Gastrocnemius medialis (tissue), 4 donors: ENCODE measurements at places on chromosomes 7 and 10. TPM values are rescaled to one million over a fixed set of nuclear protein-coding genes. Genes with fewer than 3 reads are reported as not detected.

NACAD gene
- 1.5 TPM for total RNA-seq

OIT3 gene
- total RNA-seq: 0.25 TPM

ACBD5 gene
- total RNA-seq: 37.4 TPM

GIMAP7 gene
- total RNA-seq: 7.4 TPM

NKX1-2 gene
- total RNA-seq: not detected

SPDYE9 gene
- not detected for total RNA-seq

DNA2 gene
- 2.3 TPM for total RNA-seq

TACC2 gene
- total RNA-seq: 198 TPM

NAT16 gene
- not detected for total RNA-seq

HEPACAM2 gene
- not detected for total RNA-seq

TMEM273 gene
- 6.6 TPM for total RNA-seq

EMX2 gene
- total RNA-seq: 1.2 TPM

PCLO gene
- 0.05 TPM for total RNA-seq

ITGA8 gene
- 1.6 TPM for total RNA-seq

LIPJ gene
- total RNA-seq: not detected

OPALIN gene
- total RNA-seq: not detected

KEL gene
- total RNA-seq: not detected

ACHE gene
- 7.7 TPM for total RNA-seq

ACSM6 gene
- not detected for total RNA-seq

PAOX gene
- total RNA-seq: 4.9 TPM

OR2A42 gene
- total RNA-seq: not detected

ABCB4 gene
- total RNA-seq: 1.6 TPM

TMEM176A gene
- total RNA-seq: 5.2 TPM

MGAM2 gene
- total RNA-seq: 0.27 TPM

SLC26A5 gene
- not detected for total RNA-seq

MYL10 gene
- total RNA-seq: not detected

ADAM22 gene
- total RNA-seq: 0.12 TPM

ZC3HAV1L gene
- total RNA-seq: 1.8 TPM

FMC1 gene
- 30.1 TPM for total RNA-seq

SEC31B gene
- total RNA-seq: 2.1 TPM

CYP3A4 gene
- total RNA-seq: 0.71 TPM

FOXP2 gene
- 7.9 TPM for total RNA-seq

SNX13 gene
- total RNA-seq: 74.9 TPM

CALML3 gene
- total RNA-seq: not detected

SUN3 gene
- total RNA-seq: not detected

HSPA14 gene
- 17.7 TPM for total RNA-seq

SVOPL gene
- total RNA-seq: not detected

HOXA4 gene
- total RNA-seq: 1.7 TPM

C10orf67 gene
- not detected for total RNA-seq

PON1 gene
- 0.31 TPM for total RNA-seq

CYP2E1 gene
- 3.3 TPM for total RNA-seq

CPN1 gene
- total RNA-seq: not detected

ADGRA1 gene
- not detected for total RNA-seq

PALD1 gene
- 4.1 TPM for total RNA-seq

NUTM2A gene
- total RNA-seq: 1.1 TPM

AGBL3 gene
- total RNA-seq: 0.61 TPM

SERPINE1 gene
- total RNA-seq: 5.9 TPM

PILRA gene
- total RNA-seq: 1.8 TPM

ATP6V0E2 gene
- total RNA-seq: 46.3 TPM

KCP gene
- not detected for total RNA-seq

WDR37 gene
- total RNA-seq: 26.2 TPM

CDK1 gene
- total RNA-seq: 0.82 TPM

HYAL4 gene
- 11.0 TPM for total RNA-seq

GOT1 gene
- total RNA-seq: 215 TPM

SPRN gene
- not detected for total RNA-seq

MSMB gene
- total RNA-seq: not detected

IMMP2L gene
- total RNA-seq: 19.2 TPM

PGAM2 gene
- total RNA-seq: 315 TPM
